ENCODE measurements at places on chromosomes 2 and 18.

DNA sequence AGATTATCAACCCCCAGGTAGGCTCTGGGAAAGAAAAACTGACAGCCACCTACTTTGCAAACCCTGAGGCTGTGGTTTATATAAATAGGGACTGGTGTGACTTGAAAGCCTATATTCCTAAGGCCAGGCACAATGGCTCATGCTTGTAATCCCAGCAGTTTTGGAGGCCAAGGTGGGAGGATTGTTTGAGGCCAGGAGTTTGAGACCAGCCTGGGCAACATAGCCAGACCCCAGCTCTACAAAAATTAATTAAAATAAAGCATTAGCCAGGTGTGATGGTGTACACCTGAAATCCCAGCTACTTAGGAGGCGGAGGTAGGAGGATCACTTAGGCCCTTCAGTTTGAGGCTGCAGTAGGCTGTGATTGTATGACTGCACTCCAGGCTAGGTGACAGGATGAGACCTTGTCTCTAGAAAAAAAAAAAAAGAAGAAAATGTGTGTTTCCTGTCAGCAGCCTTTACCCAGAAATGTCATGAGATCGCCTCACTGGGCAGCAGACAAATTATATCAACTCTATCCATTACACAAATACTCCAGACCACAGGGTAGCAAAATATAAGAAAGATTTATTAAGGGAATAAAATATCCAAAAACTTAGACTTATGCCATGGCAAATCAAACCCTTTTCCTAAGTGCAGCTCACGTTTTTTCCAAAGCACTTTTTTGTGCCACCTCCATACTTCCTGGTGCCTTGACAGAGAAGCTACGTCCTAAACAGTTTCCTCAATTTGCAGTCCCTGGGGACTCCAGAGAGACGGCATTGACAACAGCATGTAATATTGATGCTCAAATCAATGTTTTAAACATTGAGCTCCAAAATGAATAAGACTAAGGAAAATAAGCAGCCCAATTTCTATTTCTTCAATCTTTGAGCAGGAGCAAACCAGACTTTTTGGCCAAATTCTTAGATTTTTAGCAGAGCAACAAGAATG, 190.8 kb upstream of the NDUFV2 start:
- no peak for DNase-seq

GRCh38 chr2:229780856-229781773, 66.8 kb upstream of the DNER start:
- DNase-seq = no peak

- no peak for DNase-seq
Observed at GRCh38 chr2:112173646-112174319, 35.6 kb downstream of the FBLN7 start.

DNA sequence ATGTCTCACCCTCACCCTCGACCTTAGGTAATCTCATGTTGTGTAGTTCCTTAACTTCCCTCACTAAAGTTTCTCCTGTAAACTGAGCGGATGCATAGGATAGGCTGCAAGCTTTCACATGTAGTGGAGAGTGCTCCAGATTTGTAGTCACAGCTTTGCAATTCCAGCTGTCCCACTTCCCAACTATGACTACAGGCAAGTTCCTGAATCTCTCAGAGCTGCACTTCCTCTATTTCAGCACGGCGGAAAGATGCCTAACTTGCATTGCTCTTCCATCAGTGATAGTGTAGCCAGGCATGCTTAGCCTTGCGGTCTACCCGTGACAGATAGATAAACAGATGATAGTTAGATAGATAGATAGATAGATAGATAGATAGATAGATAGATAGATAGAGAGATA, 183.1 kb upstream of the CCDC68 start:
- DNase-seq = no peak

DNA sequence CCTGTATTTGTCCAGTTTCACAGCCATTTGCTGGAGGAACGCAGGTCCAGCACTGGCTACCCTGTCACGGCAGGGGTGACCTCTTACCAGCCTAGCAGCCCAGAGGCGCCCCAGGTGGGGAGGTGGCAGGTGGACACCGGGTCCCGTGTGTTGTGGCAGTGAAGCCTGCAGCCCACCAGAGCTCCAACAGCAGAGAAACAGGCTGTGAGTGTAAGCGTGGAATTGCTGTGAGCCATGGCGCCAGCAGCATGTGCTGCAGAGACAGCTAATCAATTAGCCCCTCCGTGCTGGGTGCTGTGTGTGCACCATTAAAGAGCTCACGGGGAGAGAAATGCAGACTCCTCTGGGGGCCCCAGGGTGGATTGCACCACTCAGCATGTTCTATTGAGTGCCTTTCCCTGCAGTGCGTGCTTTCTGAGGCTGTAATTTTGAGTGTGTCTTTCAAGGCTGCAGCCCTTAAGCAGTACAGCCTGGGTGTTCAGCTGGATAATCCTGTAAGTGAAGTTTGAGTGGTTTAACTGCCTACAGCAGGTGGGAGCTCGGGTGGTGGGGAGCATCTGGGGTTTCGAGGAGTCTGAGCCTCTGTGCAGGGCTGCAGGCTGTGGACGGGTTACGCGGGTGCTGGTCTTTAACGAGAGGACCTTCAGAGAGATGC, 15.9 kb downstream of the RTP5 start:
- DNase-seq = no peak

- DNase-seq = no peak
Observed at GRCh38 chr18:51802569-51803428, 537.2 kb upstream of the DCC start.

DNA sequence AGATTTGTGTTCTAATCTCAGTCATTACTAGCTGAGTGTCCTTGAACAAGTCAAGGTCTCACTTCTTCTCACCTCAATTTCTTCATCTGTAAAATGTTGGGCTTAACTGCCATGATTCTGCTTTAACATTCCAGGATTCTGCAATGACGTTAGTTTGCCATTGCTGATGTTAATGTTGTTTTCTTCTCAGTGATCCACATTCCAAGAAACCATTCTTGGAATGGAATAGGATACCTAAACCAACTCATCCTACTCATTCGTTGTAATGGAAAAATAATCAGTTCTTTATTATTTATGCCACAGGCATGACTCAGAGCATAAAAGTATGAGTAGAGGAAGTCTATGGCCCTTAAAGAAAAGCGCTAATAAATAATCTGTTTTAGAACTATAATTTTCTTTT, 140.2 kb upstream of the ETAA1 start:
- DNase-seq = no peak

DNA sequence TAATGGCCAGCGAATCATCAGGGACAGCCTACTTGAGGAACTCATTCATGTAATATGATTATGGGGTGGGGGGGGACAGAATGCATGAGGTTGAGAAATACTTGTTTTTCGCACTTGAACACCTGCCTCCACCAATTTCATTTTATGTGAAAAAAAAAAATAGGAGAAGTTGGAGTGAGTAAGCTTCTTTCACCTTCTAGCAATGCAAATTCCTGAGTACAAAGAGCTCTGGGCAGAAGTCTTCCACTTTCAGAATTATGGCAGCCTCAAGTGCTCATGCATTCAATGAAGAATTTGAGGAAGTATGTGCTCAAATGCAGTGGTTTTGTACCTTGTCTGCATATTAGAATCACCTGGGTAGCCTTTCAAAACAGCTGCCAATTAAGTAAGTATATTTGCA, 40.1 kb upstream of the GPD2 start:
- DNase-seq = peak; percentile 18

DNA sequence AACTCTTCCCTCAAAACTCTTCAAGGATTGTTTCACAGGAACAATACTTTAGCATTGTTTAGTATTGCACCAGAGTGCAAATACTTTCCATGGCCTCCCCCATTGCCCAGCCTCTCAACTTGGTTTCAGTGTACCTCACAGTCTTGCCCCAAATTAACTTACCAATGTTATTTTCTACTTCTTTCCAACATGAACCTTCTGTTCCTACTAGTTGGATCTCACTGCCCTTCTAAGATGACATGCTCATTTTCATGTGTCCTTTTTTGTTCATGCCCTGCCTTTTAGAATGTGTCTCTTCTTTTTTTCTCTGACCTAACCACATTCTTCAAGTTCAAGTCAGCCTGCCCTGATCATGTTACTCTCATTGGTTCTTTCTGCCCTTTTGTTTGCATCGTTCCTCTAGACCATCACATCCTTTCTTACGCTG, 4.1 kb downstream of the SPATS2L start:
- DNase-seq = no peak

- no peak for DNase-seq
Observed at GRCh38 chr18:76557026-76557575, 62.1 kb upstream of the ZNF516 start.

DNA sequence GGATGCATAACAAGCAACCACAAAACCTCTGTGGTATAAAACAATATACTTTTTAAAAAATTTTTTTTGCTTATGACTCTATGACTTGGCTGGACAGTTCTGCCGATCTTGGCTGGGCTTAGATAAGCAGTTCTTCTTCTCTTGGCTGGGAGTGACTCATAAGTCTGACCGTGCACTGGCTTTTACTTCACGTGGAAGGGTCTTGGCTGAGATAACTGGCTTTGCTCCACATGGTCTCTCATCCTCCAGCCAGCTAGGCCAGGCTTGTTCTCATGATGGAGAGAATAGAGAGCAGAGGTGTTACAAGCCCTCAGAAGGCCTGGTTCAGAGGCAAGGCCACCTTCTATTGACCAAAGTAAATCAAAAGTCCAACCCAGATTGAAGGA, 178.9 kb upstream of the SERPINE2 start:
- no peak for DNase-seq

DNA sequence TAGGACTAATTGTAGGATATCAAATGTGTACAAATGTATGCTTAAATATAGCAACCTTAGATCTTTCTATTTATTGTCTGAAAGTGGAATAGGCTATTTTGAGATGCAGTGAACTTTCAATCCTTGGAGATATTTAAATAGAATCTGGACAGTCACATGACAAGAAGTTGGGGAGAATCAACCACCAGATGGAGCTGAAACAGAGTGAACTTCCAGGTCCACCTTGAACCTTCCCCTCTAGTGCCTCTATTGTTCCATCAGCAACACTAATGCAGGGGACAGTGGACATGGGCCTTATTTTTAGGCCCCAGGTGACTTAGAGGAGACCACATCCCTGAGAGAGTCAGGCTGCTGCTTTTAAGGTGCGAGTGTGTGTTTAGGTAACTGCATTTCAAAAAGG, 37.0 kb upstream of the CRIM1 start:
- no peak for DNase-seq

DNA sequence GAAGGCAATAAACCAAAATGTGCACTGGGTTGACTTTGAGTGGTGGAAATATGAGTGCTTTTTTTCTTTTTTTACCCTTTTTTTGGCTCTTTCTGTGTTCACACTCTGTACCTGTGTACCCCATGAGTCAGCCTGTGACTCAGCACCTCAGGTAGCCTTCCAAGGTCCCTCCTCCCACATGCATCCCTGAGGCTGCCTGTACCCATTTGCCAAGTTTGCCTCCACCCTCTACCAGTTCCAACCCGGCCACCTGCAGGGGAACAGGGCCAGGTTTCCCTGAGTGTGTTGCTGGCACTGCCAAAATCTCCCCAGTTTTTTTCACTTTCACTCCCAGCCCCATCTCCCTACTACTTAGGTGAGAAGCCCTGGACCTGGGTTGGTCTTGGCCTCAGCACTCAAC, 14.0 kb downstream of the CXCR1 start:
- no peak for DNase-seq

GRCh38 chr2:120959426-120959825, 223.8 kb downstream of the GLI2 start:
- DNase-seq = no peak

- DNase-seq = no peak
Observed at GRCh38 chr2:6506361-6506794, 359.3 kb downstream of the CMPK2 start.

DNA sequence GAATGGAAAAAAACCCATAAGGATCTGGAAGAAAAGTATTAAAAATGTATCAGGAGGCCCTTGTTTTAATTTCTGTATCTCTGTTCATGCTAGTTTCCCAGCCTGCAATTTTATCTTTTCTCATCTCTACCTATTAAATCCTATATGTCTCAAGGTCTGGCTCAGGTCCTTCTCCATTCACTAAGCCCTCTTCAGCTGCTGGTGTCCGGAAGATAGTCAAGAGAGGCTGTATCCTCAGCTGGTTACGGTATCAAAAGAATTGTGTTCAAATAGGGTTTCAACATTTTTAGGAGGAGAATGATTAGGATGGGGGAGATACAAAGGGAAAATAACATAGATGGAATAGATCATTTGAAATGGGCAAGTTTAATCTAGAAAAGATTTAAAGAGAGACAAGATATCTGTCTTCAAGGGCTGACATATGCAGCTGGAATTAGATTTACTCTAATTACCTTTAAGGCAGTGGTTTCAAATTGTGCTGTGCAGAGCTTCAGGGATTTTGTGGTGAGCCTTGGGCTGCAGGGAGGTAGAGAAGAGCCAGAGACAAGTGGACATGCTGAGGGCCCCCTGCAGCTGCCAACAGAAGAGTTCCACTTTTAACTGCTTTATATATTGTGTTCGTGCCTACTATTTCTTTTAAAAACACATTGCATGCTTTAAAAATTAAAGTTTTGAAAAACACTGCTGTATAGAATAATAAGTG, 24.1 kb downstream of the GREB1L start:
- DNase-seq = no peak

- no peak for DNase-seq
Observed at GRCh38 chr2:120109186-120110061, 96.5 kb downstream of the EPB41L5 start.

- DNase-seq = no peak
Observed at GRCh38 chr2:234625626-234626250, 128.9 kb upstream of the ARL4C start.

DNA sequence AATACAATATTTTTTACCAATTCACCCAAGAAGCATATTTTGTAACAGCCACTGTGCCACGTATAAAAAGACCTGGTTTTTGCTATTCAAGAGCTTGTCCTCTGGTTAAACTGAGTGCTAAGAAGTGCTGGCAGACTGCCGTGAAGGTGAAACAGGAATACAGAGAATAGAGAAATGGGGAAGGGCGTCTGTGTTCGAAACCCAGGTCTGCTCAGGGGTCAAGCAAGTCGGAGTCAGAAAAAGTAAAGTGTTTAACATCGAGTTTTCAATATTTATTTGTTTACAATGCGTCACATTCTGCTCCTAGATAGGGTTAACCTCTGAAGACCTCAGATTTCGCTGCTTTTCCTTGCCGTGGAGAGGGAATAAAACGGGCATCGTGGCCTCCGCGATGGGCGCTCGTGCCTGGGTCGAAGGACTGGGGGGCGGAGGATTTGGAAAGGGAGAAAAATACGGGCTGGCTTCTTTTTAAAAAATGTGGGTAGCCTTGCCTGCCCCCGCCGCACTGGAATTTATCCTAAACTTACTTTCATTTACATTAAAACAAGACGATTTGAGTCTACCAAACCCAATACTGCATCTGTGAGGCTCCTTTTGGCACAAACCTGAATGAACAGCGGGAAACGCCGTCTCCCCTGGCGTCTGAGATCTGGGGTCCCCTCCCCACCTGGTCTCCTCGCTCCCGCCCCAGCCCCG, 1.1 kb upstream of the SNTG2 start:
- DNase-seq = no peak

DNA sequence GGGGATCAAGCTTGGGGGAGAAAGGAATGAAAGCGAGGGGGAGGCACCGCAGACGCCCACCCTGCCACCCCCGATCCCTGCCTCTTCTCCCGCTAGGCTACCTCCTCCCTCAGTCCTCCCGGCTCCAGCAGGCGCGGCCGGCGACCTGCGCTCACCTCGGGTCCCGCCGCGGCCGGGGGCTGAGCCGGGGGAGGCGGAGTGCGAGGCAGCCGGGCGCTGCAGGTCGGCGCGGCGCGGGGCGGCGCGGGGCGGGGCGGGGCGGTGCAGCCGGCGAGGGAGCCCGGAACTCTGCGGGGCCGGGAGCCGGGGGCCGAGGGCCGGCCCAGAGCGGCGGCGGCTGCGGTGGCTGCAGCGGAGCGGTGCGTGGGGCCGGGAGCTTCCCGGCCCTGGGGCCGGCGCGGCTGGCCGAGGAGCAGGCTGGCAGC, 477 bp downstream of the ACVR1 start:
- peak; percentile 35 for DNase-seq

GRCh38 chr2:168731616-168732015, 70.8 kb upstream of the NOSTRIN start:
- no peak for DNase-seq

All from stimulated activated naive B cell treated with anti-CD40 and anti-IgM and Interleukin-4, amounts not matched to agents 10 μg/mL and 1 μg/mL and 100 μg/mL, for 72 hours (primary cell).